ENCODE measurements at places on chromosomes 12 and 14.

- no peak for DNase-seq
Observed at GRCh38 chr12:78878459-78878858, 13.9 kb downstream of the SYT1 start.

- no peak for DNase-seq
Observed at GRCh38 chr12:116011217-116011616, 266.3 kb downstream of the MED13L start.

DNA sequence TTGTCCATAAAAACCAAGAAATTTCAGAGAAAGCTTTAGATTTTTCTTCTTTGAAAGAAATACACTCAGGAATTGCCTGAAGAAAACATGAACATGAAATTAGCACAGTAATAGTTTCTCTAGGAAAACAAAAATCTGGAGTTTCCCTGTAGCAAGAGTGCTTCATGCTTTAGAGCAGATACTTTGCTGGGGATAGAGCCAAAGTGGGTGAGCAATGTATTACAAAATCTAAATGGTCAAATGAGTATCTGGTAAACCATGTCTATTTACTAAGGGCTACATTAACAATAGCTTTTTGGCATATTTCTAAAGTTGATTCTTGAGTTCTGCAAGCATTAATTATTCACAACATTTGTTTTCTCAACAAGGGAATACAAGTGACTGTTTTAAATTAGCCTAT is 26.2 kb downstream of the AVPR1A start:
- DNase-seq, result no peak

DNA sequence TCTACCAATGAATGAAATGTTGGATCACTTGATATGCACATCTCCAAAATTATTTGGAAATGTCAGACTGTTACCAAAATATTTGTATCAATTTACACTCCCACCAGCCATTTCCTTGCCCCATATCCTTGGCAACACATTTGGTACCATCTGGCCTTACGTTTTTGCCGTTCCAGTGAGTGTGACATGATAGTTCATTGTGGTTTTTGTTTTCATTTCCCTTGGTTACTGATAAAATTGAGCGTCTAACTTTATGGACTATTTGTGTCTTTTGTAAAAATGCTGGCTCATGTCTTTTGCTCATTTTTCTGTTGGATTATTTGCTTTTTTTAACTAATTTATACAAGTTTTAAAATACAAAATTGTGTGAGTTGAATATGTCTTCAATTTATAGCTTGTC is 11.0 kb downstream of the KLHDC1 start:
- DNase-seq, result no peak

DNA sequence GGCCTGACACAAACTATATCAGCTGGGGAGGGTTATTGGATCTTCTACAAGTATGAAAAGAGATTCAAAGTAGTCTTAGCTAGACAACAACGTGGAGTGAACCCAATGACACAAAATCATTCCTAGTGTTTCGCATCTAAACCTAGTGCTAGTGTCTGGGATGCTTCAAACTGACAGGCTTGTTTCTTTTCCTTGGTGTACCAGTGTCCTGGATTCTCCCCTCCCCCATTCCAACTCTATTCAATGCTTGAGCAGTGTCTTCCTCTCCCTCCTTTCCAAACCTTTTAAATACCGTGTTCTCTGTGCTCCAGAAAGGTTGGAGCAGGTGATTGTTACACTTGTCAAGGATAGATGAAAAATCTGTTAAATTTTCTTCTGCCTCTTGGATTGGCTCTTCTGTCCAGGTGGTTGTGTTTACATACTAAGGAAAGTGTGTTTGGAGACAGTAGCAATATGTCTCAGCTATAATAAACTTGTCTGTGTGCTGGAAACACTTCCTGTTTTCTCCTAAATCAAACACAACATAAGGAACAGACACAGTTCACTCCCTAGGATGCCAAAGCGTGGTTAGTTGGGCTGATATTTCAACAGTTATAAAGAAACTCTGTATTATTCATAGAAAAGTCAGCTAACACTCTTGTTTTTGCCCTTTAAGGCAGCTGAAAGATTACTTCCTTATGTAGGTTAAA is 14.4 kb upstream of the GUCY2C start:
- no peak for DNase-seq

- DNase-seq, result peak; percentile 72
Observed at GRCh38 chr12:54603173-54603814, 14.8 kb upstream of the PPP1R1A start.

DNA sequence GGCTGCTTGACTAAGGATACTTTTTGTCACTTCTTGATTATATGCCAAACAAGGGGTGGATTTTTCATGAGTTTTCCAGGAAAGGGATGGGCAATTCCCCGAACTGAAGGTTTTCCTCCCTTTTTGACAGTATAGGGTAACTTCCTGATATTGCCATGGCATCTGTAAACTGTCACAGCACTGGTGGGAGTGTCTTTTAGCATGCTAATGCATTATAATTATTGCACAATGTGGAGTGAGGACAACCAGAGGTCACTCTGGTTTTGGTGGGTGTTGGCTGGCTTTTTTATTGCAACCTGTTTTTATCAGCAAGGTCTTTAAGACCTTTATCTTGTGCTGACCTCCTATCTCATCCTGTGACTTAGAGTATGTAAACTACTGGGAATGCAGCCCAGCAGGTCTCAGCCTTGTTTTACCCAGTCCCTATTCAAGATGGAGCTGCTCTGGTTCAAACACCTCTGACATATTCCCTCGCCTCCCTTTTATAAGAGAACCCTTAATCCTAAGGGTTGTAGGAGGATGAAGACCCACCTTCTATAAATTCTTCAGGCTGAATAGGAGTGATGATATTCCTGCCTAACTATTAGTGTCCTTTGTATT is 471.2 kb downstream of the ATP23 start:
- DNase-seq, result no peak

DNA sequence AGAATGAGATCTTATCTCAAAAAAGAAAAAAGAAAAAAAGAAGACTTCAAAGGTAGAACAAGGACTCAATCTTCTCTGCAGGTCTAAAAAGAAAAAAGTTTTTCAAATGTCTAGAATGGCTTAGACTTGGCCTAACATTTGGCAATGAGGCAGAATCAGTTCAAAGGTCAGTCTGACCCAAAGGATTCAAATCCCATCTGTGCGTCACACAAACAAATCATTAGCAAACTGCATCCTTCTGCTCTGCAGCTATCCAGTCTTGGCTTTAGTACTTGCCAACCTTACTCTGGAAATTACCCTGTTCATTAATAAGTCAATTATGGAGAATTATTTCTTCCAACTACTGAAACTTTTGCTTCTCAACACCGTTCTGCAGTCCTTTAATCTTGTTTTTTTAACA is 3.1 kb downstream of the YAF2 start:
- DNase-seq, result no peak

GRCh38 chr12:129566800-129567199 is 337.0 kb downstream of the TMEM132D start:
- no peak for DNase-seq

DNA sequence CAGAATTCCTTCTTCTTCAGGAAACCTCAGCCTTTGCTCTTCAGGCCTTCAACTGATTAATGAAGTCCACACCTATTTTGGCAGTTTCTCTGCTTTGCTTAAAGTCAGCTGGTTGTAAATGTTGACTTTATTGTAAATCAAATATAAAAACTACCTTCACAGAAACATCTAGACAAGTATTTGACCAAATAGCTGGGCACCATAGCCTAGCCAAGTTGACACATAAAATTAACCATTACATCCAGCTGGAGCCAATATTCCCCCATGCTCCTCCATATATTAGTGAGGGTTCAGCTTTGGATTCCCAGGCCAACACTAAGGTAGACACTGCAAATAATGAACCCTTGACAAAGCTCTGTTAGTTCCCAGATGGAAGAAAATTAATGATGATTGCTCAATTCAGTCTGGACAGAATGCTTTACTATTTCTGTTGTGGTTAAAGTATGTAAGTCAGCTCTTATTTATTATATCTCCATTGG is 125.5 kb downstream of the ZFP36L1 start:
- DNase-seq, result no peak

- no peak for DNase-seq
Observed at GRCh38 chr14:90522571-90523191, 125.9 kb downstream of the CALM1 start.

- peak; percentile 78 for DNase-seq
Observed at GRCh38 chr12:57093415-57094207, 4.7 kb downstream of the NAB2 start.

DNA sequence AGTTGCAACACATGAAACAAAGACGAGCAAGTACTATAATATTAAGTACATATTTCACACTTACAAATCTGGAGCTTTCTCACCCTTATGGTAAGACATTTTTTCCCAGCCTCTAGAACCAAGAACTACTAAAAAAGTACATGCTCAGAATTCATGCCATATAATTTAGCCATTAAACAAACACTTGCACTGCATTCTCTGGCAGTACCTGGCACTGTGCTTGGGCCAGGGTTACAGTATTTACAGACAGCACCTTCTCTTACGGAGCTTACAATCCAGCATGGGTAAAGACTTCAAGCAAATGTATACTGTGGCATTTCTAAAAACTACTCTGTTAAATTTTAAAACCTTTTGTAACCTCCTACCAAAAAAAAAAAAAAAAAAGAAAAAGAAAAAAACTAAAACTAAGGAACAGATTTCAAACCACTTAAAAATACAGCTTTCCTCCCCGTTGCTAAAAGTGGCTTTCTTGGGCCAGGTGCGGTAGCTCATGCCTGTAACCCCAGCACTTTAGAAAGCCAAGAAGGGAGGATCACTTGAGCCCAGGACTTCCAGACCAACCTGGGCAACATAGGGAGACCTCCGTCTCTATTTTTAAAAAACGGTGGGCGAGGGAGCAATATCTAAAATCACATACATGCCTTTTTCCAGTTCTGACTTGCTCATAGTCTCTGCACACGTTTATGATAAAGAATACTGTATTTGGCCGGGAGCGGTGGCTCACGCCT is 956 bp downstream of the GNPTAB start:
- no peak for DNase-seq

- no peak for DNase-seq
Observed at GRCh38 chr12:67754933-67755697, 106.6 kb downstream of the DYRK2 start.

DNA sequence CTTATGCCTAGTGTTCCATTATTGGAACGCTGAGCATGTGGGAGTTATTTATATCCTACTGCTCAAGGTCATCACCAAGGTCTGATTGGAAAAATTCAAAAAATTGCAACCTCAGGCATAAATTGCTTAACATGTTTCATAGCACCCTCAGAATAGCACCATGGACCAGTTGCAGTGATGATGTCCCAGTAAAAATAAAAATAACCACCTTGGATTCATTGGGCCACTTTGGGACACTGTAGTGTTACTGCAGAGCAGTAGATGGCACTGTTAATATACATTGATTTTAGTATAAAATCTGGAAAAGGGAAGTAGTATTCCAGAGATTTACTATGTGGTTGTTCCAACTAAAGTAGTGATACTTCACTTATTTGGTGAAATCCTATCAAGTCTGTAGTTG is 31.0 kb upstream of the PTCSC3 start:
- DNase-seq, result no peak

DNA sequence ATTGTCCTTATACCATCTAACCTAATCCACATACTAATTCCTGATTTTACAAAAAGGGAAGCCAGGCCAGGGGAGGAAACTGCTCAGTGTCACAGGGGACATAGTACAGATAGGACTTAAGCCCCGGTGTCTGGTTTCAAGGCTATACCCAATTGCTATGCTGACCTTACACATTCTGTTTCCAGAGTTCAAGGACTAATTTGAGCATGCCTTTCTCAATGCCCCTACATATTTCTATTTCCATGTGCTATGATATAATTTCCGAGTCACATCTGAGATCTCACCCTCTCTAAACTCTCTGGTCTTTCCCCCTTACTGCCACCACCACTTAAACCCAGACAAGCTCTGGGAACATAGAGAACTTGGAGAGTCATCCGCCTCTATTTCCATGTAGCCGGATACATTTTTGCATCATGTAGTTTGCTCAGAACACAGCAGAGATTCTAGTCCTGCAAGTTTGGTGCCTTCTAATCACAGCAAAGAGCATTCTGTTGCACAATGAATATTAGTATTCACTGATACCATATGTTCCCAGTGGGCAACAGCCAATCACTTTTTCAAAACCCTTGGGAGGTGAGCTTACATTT is 34.2 kb downstream of the PPM1H start:
- no peak for DNase-seq

DNA sequence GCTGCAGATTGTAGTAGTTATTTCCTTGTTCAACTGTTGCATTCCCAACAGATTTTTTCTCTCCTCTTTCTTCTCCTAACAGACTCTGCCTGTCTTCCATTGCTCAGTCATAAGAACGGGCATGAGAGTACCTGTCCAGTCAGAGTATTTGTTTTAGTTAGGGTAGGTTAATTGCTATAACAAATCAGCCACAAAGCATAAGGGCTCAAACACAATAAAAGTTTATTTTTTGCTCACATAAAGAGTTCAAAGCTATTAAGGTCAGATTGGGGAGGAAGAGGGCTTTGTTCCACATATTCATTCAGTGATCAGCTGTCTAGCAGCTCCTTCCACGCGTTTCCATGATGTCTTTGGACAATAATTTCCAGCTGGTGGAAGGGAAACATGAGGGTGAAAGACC is 92.8 kb upstream of the PLXNC1 start:
- DNase-seq, result no peak

GRCh38 chr14:68756000-68756481 is 36.8 kb downstream of the ZFP36L1 start:
- DNase-seq, result no peak

DNA sequence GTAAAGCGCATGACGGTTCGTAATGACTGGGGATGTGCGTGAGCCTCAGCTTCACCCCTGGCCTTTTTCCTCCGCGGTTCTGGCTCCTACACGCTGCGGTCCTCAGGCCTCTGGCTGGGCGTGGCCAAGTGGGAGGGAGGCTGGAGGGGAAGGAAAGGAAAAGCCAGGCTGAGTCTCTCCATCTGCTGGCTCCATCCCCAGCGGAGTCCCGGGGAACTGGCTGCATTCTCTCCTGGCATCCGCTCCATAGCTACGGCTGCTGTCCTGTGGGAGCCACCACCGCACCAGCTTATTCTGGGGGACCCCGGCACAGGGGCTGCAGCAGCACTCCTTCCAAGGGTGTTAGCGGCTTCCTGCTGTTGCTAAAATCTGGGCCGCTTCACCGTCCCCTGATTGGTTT is 68.2 kb upstream of the SLC24A4 start:
- no peak for DNase-seq

DNA sequence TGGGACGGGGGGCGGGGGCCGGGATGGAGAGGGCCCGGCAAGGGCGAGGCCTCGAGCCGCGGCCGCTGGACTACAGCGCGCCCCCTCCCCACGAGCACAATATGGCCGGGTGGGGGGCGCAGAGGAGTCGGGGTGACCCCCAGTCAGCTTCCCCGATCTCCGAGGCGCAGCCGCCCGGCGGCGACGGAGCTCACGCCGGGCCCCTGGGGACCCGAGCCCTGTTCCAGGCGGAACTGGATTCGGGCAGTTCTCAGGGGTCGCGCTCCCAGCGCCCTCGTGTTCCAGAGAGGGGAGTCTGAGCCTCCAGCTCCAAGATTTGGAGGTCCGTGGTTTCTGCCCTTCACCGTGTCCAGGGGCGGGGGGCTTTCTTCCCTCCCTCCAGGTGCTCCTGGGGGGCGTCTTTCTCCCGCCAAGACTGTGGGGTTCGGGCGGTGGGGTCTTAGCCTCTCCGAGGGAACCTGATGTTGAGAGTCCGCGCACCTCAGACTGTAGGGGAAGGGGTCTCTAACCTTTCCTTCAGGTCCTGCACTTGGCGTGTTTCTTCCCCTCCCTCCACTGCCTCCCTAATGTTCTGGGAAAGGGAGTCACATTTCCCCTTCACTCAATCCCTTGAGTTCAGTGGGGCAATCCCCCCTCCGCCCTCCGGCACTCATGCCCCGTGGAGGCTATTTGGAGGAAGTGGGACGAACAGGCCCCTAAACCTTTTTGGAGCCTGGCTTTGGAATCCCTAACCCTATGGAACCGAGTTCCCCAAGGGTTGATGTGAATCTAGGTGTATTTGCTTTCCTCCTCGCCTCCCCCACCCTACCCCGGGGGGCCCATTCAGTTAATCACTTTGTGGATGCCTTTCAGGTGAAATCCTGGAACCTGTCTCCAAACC is 584 bp downstream of the ACVR1B start:
- DNase-seq, result peak; percentile 17

All from CD4-positive, alpha-beta T cell treated with Interleukin-6 for 4 hours (primary cell).